ENCODE measurements at places on chromosomes 11 and 22.

GRCh38 chr11:23041001-23041503 is 180.8 kb upstream of the CCDC179 start:
- no peak overlapping the region for H3K27ac ChIP-seq
- no peaks in the 10 kb centered on the region for H3K36me3 ChIP-seq
- no peaks in the 10 kb centered on the region for H3K27me3 ChIP-seq
- H3K4me1 ChIP-seq: no peaks in the 10 kb centered on the region
- H3K4me3 ChIP-seq: no peak overlapping the region

DNA sequence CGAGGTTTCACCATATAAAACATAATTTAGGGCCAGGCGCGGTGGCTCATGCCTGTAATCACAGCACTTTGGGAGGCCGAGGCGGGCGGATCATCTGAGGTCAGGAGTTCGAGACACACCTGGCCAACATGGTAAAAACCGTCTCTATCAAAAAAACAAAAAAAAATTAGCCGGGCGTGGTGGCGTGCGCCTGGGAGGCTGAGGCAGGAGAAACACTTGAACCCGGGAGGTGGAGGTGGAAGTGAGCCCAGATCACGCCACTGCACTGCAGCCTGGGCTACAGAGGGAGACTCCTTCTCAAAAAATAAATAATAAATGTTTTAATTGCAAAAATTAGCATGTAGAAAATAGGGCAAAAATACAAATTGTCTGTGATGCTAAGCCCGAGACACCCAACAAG is 993 bp upstream of the SFI1 start:
- no peak for DNase-seq
- no peak overlapping the region for H3K27ac ChIP-seq
- peak overlapping the region; percentile 60 for H3K4me3 ChIP-seq
- no peaks in the 10 kb centered on the region for H3K36me3 ChIP-seq

DNA sequence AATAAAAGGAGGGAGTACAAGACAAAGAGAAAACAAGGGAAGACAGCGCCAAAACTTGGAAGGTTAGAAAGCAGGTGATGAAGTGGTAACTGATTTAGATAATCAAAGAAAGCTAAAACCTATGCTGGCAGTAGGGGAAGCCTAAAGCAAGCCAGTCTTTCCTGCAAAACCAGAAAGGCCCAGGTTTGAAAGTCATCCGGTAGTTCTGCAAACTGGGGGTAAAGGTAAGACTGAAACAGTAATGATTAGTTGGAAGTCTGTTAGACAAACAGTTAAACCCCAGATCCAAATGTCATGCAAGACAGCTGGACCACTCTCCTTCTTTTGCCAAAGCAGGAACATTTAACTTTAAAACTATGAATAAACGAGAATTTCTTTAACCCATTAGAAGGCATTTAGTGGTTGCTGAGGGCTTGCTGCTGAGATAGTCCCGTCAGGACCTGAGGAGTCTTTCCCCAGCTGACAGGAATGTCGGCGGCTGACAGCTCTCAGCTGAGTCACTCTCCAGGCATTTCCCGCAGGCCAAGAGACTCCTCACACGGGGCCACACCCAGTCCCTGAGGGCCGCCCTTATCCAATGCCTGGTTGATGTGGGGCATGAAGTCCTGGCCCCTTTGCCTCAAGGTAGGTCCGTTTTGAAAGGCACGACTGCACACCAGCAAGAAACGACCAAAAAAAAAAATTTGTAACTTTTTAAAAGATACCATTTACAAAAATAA is 36.3 kb upstream of the CFAP300 start:
- H3K27ac ChIP-seq: no peak overlapping the region
- no peaks in the 10 kb centered on the region for H3K36me3 ChIP-seq
- peak; percentile 66 for DNase-seq
- H3K27me3 ChIP-seq: no peaks in the 10 kb centered on the region
- no peak overlapping the region for H3K4me3 ChIP-seq
- no peaks in the 10 kb centered on the region for H3K4me1 ChIP-seq

- H3K36me3 ChIP-seq: no peaks in the 10 kb centered on the region
- no peak overlapping the region for H3K27ac ChIP-seq
- no peak for DNase-seq
- H3K4me3 ChIP-seq: no peak overlapping the region
- H3K4me1 ChIP-seq: peaks cover 11% of the 10 kb centered on the region
- no peaks in the 10 kb centered on the region for H3K27me3 ChIP-seq
Measured at GRCh38 chr11:74746868-74747267, 1.8 kb upstream of the RNF169 start.

DNA sequence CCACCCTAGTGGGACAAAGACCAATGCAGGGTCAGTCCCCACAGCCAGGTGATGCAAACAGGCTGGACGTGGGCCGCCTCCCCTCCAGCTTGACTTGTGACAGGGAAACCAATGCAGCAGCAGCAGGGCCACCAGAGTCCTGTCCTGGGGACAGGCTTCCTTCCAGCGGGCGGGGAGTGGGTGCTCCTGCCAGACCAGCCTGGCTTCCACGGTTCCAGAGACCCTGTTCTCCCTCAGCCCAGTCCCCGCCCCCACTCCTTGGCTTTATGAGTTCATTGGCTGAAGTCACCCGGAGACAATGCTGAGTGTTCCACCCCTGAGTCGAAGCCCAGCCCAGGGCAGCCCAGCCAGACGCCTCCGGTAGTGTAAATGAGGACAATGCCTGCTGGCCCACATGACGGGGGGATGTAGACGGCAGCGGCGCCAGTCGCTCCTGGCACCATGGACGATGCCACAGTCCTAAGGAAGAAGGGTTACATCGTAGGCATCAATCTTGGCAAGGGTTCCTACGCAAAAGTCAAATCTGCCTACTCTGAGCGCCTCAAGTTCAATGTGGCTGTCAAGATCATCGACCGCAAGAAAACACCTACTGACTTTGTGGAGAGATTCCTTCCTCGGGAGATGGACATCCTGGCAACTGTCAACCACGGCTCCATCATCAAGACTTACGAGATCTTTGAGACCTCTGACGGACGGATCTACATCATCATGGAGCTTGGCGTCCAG is at the start of gene TSSK2:
TSS of gene TSSK2 (plus strand) at position 350 of the 726 bp plus-strand sequence. CDS start at position 442, 92 bp downstream.
- no peak within 1 kb of the TSS for H3K4me3 ChIP-seq
- H3K4me1 ChIP-seq: no peaks in the 10 kb centered on the region
- no peaks in the 10 kb centered on the region for H3K27me3 ChIP-seq
- H3K36me3 ChIP-seq: no peaks in the 10 kb centered on the region

DNA sequence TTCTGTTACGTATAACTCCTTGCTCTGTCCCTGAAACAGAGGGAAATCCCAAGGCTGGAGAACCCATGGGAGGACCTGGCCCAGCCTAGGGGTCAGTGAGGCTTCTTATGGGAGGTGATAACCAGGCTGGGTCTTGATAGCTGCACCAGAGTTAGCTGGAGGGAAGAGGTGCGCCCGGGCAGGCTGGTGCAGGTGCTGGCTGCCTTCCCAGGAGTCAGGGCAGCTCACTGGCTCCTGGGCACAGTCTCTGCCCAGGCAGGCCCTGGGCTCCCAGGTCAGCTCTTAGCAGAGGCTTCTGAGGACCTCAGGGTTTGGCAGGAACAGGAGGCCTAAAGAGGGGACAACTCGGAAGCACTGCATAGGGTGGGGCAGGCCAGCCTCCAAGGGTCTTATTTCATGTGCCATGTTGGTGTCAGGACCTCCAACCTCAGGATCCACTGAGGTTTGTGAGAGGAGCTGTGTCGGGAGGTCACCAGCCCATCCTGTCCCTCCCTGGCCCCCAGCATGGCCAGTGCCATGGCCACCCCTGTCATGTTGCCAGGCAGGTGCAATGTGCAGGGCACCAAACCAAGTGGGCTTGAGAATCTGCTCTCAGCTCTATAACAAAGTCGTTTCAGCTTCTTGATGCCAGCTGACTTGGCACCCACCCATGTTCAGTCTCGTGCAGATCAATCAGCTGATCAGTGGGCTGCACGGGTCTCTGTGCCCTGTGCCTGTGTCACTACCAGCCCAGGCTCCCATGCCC is 20.5 kb upstream of the CELSR1 start:
- H3K27me3 ChIP-seq: no peaks in the 10 kb centered on the region
- H3K27ac ChIP-seq: no peak overlapping the region
- no peak overlapping the region for H3K4me3 ChIP-seq
- no peaks in the 10 kb centered on the region for H3K36me3 ChIP-seq

DNA sequence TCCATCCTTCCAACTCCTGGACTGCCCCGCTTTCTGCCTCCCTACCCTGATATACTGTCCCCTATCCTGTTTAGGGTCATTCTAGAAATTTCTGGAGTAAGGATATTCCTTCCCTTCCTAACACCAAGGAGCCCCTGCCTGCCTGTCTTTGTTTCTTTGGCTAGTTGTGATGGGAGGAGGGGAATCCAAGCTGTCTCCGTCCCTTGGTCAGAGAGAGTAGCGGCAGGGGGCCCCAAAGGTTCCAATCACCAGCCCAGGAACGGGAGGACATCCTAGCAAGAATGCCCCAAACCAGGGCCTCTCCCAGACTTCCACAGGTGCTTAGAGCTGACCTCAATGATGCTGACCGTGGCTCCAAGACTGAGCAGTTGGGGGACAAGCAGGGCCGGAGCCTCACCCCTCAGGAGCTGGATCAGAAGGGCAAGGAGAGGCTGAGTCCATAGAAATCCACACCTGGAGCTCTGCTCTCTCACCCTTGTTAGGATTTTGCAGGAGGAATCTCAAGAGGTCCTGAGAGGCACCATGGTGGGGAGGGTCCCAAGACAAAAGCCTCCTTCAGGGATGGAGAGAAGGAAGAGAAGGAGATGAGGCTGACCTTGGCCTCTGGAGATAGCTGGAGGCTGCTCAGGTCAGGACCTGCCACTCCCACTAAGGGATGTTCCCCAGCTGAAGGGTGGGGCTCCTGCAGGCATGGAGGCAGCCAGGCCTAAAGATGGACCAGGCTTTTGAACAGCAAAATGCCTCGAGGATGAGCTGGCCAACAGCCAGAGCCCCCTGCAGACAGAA is 13.6 kb downstream of the SLC22A12 start:
- no peak for DNase-seq
- no peaks in the 10 kb centered on the region for H3K27me3 ChIP-seq
- no peaks in the 10 kb centered on the region for H3K36me3 ChIP-seq
- no peak overlapping the region for H3K4me3 ChIP-seq
- peaks cover 15% of the 10 kb centered on the region for H3K4me1 ChIP-seq

DNA sequence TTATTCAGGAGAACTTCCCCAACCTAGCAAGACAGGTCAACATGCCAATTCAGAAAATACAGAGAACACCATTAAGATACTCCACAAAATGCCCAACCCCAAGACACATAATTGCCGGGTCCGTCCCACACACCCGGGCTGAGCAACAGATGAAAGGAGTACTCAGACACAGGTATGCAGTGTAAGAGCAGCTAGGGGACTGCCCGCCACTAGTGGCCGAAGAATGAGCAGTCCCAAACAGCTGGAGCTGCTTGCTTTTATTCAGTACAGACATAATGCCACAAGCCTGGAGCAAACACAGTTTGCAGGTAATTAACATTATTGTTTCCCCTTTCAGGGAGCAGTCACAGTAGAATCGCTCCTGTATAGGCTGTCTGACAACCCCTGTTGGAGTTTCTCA is 364.6 kb downstream of the LUZP2 start:
- H3K27me3 ChIP-seq: no peaks in the 10 kb centered on the region
- H3K4me3 ChIP-seq: no peak overlapping the region
- peak; percentile 13 for DNase-seq
- H3K36me3 ChIP-seq: no peaks in the 10 kb centered on the region

DNA sequence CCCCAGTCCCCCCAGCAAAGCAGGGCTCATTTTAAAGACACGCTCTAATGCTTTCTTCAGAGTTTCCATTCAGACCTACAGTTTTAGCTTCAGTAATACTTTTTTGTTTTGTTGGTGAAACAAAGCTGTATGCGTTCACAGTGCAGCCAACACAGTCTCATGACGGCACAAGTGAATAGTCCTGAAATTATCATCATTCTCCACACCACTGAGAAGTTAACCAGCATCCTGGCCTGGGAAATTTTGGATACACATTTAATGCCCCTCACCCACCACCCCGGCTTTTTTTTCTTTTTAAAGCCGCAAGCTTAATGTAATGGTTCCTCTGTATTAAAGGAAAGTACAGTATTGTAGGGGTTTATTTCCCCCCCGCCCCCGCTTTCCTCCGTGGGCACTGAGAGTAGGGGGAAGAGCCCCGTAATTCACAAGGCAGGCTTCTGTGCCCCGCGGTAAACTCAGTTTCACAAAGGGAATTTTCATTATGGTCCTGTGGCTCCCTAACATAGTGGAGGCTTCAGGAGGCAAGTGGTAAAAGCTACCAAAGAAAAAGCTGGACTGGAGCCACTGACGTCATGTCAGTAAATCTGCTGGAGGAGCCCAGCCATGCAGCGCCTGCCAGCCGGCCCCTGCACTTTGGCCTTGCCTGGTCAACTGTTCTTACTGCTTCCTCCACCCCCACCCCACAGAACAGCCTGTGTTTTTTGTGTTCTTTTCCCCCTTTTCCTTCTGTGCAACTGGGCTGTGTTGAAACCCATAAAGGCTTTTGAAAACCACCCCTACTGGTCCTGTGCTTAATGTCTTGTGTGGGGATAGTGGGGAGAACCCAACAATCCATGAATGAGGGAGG is 18.2 kb downstream of the TEAD1 start:
- no peaks in the 10 kb centered on the region for H3K36me3 ChIP-seq
- no peak overlapping the region for H3K4me3 ChIP-seq
- peak overlapping the region; percentile 16 for H3K27ac ChIP-seq
